ENCODE measurements at places on chromosomes 1 and 21. TPM values are rescaled to one million over a fixed set of nuclear protein-coding genes. Genes with fewer than 3 reads are reported as not detected.
A peak's percentile ranks its signal among the peaks of the same experiment; 100 is the strongest.

DNA sequence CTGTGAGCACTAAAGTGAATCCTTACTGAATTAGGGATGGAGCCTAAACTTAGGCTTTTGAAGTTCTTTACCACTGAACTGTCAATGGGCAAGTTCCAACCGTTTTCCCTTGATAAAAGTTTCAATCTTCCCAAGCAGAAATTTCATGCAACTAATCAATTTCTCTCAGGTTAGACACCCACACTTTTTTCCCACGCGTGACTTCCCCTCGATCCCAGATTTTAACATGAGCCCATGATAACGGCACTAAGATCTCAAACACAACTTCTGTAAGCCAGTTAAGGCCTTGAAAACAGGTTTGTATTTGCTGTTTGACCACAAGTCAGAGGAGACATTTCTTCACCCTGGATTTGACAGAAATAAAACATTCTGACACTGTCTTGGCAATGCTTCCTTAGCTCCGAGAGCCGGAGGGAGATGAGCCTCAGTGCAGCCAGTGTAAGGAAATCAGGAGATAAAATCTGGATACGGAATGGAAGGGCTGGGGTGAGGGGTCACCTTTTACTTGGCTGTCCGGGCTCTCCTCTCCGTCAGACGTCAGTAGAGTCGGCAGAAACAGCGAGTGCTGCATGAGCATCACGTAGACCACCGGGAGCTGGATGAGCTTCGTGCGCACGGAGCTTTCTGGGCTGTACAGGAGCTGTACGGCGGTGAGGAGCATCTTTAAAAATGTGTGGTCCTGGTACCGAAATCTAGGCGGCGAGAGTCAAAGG is 39.7 kb downstream of the MRAP start:
- no peak for DNase-seq

The C1QA gene
- total RNA-seq, result not detected

The CRYAA gene
- total RNA-seq, result not detected

DNA sequence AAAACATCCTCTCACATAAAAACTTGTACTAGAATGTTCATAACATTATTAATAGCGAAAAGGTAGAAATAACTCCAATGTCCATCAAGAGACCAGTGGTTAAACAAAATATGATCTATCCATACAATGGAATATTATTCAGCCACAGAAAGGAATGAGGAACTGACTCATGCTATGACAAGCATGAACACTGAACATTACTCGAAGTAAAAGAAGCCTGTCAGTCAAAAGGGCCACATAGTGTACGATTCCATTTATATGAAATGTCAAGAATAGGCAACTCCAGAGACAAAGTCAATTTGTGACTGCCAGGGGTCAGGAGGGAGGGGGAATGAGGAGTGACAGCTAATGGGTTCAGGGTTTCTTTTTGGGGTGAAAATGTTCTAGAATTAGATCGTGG is 2.3 kb downstream of the VPS26C start:
- no peak for DNase-seq

DNA sequence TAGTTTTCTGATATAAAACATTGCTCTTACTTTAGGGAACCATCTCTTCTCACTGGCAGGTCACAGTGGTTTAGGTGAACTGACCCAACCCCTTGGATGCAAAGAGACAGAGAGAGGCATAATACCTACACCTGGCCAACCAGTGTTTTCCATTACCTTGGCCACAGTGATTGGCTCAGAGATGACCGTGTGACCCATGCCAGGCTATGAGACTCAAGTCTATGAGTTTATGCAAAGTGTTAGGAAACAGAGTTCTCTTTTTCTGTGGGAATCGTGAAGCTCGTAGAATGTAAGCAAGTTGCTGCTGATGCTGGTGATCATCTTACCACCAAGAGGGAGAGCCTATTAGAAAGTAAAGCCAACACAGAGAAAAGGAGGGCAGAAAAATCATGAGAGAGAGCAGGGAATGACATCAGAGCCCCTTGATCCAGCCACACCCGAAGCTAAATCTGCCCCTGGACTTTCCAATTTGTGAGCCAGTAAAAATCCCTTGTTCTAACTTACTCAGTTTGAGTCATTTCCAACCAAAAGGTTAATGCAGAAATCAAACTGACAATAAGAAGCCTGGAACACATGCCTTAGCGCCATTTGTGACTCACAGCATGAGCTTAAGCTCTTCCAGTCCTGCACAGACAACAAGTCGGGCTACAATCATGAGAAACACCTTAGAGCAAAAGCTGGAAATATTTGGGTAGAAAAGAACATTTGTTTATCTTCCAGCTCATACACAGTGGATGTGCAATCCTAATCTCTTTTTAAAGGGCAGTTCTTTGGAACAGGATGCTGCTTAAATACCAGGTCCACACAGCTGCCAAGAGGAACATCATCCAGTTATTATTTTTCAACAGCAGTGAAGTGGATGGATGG is 81.3 kb upstream of the KAZN start:
- DNase-seq, result no peak

- DNase-seq, result no peak
Measured at GRCh38 chr1:182869241-182869666, 30.1 kb downstream of the DHX9 start.

The ACOT11 gene
- total RNA-seq, result 4.5 TPM

DNA sequence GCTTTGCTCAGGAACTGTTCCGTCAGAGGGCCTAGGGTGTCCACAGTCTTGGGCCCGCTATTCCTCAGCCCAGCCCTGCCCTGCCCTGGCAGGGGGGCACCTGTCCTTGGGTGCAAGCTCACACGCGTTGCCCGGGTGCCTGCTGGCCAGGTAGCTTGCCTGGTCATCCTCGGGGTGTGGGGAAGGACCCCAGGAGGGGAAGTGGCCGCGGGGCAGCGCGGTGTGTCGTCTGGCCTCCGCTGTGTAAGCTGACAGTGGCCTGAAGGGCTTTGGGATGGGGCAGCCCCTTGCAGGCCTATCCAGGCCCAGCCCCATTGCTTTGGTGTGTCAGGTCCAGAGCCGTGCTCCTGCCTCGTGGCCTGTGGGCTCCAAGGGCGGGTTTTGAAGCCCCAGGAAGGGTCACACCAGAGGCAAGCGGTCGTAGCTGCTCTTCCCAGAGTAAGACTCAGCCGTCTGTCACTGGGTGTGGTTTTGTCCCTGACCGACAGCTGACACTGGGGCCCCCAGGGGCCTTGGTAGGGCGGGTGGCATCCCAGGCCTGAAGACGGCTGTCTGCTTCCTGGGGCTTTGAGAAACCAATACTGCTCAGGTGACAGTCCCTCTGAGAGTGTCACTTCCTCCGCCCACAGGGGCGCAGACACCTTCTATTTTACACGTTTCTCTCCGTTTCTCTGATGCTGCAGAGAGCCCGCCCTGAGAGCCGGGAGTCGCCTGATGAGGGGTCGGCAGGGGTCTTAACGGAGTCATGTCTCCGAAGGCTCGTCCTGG is 72.1 kb downstream of the SKI start:
- peak; percentile 92 for DNase-seq

The HNRNPCL4 gene
- not detected for total RNA-seq

Data from activated naive CD4-positive, alpha-beta T cell treated with anti-CD3 and anti-CD28 coated beads, Interleukin-2, amount 50 U/mL, for 72 hours (primary cell).